ENCODE measurements at places on chromosomes 3 and 15.

GRCh38 chr15:62439543-62440016 is 274.5 kb upstream of the C2CD4B start:
- DNase-seq: no peak

DNA sequence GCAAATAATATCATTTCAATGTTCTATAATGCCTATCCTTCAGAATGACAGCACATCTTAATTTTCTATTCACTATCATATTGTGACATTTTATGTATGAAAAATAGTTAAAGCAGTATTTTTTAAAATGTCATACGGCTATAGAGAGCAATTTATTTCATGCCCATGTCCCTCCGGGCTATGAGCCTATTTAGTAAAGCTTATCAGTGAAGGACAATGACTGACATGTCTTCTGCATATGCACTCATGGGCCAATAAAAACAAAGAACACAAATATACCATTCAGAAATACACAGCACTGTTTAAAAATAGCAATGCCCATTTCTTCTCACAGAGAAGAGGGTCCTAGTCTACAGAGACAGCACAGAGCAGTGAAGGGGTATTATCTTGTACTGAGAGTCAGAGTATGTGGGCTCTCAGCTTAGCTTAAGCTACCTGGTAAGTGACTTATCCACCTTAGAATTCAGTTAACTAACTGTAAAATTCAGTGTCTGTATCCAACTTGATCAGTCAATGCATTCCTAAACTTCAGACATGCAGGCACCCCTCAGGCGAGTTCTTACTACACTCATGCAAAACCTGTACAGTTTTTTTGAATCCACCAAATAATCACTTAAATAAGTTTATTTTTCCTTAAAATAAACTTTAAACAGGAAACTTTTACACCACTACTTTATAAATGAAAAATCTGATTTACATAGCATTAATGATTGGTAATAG is 9.0 kb downstream of the GOLIM4 start:
- no peak for DNase-seq

- no peak for DNase-seq
Measured at GRCh38 chr3:30462721-30463470, 143.5 kb upstream of the TGFBR2 start.

DNA sequence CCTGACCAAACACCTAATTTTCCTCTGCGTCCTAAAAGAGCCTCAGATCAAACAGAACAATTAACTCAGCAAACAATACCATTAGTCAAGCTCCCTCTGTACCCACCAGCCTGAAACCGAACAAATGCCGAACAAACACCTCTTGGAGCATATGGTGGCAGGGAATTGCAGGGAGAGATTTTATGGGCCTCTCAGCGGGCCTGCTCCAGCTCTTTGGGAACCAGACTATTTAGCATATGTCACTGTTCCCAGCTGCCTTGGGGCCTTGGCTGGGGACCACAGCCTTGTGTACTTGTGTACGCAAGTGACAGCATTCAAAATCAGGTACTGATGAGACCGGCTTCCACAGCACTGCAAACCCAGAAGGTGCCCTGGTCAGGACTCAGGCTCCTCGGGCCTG is 388.8 kb upstream of the PPP2R3A start:
- DNase-seq: no peak

DNA sequence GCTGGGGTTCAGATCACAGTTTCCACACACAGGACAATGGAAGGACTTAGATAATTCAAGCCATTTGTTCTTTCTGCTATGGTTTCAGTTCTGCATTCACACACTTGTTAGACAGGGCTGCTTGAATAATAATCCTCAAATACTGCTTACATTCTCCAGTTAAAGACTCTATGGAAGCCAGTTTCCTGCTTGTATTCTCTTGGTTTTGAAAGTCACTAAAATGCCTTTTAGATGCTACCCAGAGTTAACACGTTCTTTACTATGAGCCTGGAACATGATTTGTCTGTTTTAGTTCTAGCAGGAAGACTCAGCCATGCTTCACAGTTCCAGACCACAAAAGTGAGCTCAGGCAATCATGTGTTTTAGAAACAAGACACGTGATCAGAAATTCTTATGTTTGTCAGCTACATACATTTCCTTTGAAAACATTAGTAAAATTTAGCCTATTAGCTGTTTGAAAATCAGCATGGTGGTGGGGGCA is 152.4 kb downstream of the LEKR1 start:
- no peak for DNase-seq

DNA sequence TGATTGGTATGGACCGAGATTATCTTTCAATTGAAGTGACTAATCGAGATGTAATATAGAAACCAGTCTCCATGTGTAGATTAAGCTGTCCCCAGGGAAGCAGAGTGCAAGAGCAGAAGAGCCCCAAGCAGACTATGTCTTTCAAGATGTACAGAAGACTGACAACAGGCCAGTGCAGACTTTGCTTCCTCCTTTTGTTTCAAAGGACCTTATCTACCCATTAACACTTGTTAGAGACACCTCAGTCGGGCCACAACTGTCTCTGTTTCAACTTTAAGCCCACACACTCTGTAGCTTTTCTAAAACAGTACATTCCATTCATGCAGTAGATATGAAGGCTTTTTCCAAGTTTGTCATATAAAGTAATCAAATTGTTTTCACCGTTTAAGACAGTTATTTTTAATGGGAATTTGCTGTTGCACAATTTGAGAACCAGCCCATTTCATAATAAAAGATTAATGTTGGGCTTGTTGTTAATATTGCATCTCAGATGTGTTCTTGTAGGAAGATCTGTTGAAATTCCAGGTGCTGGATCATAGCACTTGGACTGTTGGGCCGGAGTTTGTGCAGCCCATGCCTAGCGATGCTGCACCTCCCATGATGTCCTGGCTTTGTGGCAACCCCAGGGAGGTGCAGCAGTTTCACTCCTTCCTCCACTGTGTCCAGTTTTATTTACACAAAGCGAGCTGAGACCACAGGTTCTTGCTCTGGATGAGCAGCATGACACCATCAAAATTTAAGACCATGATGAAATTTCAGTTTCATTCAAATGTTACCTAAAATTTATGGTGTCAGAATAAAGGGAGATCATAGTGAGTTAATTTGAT is 12.4 kb downstream of the GORASP1 start:
- no peak for DNase-seq

DNA sequence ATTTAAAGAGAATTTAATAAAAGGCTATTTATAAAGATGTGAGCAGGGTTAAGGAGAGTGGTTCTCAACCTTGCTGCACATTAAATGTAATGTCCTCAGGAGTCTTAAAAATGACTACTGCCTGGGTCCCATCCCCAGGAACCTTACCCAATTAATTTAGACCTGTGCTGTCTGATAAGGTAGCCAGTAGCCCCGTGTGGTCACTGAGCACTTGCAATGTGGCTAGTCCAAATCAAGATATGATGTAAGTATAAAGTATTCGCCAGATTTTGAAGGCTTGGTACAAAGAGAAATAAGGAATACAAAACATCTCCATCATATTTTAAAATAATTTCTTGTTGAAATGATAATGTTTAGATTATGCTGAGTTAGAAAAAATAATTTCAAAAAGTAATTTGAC is 343.3 kb upstream of the PPP2R3A start:
- no peak for DNase-seq

GRCh38 chr3:141330235-141330634 is 38.1 kb upstream of the ZBTB38 start:
- no peak for DNase-seq

GRCh38 chr3:4409415-4409814 is 57.7 kb downstream of the SUMF1 start:
- no peak for DNase-seq

Data from NCI-H1436 treated with DMSO at 0.1 percent for 48 hours (cell line).